ENCODE measurements at places on chromosomes 7 and 10. TPM values are rescaled to one million over a fixed set of nuclear protein-coding genes. Genes with fewer than 3 reads are reported as not detected.
A peak's percentile ranks its signal among the peaks of the same experiment; 100 is the strongest.

The DENND2A gene
- 9.2 TPM for total RNA-seq

The CALHM3 gene
- not detected for total RNA-seq

The PRKCQ gene
- total RNA-seq, result 0.94 TPM

The AGR2 gene
- total RNA-seq, result 1,572 TPM

The FAM204A gene
- 53.4 TPM for total RNA-seq

The LRRN3 gene
- 0.35 TPM for total RNA-seq

The SPDYE9 gene
- total RNA-seq, result not detected

DNA sequence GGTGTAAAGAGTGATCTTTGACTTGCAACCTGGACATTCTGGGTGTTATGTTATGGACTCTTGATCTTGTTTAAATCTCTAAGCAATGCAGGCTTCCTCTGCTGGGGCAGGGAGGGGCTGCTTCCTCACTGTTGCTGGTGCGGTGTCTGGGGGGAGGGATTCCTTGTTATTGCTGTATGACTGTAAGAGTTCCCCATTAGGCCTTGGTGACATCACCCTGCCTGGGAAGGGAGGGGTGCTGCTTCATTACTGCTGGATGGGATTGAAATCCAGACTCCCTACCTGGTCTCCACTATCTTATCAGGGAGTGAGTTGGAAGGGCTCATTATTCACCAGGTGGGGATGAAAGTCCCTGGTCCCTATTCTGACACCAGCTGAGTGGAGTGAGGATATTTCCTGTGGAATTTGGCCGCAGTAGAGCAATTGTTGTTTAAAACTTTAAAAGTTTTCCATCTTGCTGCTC is 8.8 kb downstream of the OGDH start:
- peak; percentile 55 for DNase-seq

- DNase-seq, result no peak
These were observed 24.4 kb downstream of the BAG3 start for GRCh38 chr10:119675483-119676170.

DNA sequence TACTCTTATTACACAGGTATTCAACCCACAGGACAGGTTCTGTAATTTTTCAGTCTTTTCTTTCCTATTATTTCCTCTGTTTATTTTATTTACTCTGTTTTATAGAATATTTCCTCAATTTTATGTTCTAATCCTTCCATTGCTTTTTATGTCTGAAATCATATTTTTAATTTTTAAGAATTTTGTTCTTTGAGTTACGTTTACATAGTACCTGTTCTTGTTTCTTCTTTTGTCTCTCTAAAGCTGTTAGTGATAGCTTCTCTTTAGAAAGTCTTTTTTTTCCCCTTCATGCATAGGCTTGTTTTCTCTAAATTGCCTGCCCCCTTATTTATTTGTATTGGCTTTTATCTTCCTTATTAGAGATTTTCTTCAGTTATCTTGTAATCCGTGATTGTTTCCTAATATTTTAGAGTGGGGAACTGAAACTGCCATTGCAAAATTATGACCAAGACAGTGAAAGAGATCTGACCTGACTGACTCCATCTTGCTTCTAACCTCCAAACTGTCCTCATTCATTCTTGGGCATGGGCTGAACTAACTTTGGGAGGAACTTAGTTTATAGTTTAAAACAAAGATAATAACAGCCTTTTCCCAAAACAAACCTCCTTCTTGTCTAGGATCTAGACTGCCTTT is 187.6 kb downstream of the PFKFB3 start:
- DNase-seq, result no peak

DNA sequence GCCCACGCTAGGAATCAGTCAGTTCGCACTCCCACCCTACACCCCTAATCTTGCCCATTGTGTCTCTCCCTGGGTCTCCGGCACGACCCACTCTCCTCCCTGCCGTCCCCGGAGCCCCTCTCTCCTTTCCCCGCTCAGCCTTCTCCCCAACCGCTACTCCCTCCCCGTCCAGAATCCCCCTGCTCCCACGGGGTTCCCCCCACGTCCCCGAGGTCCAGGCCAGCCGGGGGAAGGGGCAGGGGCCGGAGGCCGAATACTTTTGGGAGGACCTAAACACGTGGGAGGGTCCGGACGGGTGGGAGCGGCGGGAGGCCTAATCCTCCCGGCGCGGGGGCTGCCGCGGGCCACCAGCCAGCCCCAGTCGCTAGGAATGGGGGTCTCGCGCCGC is 560 bp downstream of the RARRES2 start:
- DNase-seq, result no peak

GRCh38 chr7:8893775-8894174 is 460.4 kb downstream of the NXPH1 start:
- no peak for DNase-seq

GRCh38 chr7:126605553-126605952 is 647.2 kb downstream of the GRM8 start:
- DNase-seq, result no peak

DNA sequence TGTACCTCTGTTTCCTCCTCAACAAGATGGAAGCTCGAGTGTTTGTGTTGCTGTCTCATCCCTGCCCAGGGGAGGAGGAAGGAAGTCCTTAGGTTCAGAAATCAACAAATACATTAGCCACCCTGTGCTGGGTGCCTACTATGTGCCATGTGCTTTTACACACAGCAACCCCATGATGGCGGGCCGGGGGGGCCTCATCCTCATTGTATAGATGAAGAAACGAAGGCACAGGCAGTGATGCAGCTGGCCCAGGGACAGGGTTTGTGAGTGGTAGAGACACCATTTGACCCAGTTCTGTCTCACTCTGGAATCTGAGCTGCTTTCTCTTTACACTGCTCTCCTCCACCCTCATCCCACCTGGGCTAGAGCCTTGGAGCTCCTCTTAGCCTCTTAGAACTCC is 1.9 kb upstream of the CALHM2 start:
- no peak for DNase-seq

DNA sequence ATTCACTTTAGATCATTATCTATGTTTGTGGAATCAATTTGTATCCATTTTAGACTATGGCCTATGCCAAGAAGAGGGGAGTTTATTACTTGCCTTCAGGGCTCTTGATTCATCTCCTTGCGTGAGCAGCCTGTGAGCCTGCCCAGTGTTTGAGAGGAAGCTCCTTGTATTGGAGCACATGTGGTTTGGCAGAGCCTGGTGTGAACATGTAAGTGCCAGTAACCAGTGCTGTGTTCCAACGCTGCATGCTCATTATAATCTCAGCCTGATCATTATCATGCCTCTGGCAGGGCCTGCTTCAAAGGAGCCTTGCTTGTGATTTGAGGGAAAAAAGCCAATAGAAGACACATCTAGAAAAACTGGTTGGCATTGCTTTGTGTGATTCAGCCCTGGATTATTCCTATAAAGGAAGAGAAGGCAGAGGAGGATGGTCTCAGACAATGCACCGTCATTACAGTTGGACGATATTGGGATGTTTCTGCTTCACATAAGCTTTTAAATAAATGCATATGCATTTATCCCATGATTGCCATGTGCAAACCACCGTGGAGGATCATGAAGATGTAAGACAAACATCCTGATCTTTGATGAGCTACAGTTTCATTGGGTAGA is 203.4 kb upstream of the AHR start:
- DNase-seq, result no peak

DNA sequence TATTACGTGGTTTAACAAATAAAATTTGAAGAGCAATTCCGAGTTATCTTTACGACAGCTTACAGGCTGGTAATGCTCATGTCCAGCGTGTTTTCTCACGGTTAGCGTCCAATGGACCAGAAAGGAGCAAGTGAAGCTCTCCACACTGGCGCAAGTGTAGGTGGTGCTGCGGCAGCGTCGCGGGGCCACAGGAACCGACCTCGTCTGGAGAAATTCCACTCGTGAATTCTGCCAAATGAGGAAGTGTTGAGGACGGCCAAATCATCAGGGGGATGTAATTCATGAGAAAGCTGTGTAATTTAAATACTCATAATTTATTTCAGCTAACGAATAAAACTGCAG is 350 bp upstream of the ZNF37A start:
- DNase-seq, result no peak

GRCh38 chr7:102190776-102191350 is 95.8 kb upstream of the SH2B2 start:
- no peak for DNase-seq

DNA sequence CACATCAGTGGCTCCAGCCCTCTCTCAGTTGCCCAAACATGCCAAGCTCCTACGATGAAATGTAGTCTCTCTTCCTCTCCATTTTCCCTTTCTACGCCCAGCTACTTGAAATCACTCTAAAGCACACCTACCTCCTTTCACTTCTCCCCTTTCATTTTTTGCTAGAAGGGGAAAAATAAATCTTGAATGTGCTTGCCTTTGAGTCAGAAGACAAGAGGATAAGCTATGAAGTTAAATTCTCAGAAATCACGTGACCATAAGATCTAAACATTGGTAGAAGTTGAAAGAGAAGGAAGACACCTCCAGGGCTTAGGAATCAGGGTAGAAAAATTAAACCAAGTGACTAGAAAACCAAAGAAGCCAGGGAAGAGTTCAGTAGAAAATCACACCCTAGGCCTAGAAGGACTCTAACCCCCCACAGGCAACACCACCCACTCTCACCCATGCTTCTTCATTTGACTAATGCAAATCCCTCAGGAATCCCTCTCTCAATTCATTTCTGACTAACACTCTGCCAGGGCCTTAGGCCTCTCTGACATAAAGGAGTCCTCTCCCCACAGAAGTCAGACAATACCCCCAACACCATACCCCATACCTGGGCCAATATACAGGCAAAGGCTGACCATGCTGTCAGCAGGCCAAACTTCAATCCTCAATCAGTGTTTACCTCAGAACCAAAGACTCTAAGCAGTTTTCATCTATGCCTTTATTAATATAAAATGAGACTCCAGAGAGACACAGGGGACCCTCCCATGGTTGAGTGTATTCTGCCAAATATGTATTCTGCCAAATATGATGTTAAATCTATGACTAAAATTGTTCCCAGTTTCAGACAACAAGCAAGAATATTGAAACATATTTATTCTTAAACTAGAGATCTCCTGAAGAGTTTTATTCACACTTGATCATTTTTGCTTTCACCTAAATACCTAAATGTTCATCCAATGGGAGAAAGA is 84.8 kb downstream of the ELMO1 start:
- no peak for DNase-seq

GRCh38 chr7:27133409-27134231 is 3.1 kb upstream of the HOXA4 start:
- peak; percentile 69 for DNase-seq

DNA sequence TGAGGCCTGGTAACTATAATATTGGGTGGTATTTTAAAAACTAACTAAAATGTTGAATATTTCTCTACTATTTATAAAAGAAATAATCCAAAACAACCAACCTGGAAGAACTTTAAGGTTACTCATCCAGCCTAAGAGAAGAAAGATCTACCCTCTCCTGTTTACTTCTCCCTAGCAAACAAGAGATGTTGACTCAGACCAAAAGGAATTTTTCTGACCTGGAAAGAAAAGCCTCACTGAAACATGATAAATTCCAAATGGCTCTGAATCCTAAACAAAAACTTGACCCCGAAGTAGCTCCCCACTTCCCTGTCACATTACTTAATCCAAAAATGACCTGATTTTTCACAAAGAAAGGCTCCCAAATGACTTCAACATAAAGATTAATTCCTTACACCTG is 101.2 kb downstream of the PARD3 start:
- DNase-seq, result no peak

- DNase-seq, result no peak
These were observed 178.8 kb downstream of the SKAP2 start for GRCh38 chr7:26685606-26686005.

DNA sequence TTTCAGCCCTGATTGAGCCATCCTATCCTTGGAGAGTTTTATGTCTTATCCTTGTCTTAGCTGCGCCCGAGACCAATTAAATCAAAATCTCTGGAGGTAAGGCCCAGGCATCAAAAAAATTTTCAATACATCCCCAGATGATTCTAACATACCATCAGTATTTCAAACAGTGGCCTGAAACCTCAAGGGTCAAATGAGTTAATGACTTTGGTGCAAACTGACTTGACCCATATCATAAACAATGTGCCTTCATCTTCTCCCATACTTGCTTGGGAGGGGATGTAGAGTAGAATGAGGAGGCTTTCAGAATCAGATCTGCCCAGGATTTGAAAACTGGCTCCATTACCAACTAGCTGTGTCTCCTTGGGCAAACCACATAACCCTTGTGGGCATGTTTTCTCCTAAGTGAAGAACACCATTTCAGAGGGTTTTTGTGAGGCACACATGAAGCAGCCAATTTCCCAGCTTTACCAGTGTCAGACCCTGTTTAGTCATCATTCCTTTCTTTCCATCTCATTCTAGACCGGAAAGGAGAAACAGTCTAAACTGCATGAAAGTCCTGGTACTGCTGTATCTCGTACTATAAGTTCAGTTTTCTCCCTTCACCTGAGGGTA is 35.7 kb upstream of the ATXN7L1 start:
- DNase-seq, result no peak

DNA sequence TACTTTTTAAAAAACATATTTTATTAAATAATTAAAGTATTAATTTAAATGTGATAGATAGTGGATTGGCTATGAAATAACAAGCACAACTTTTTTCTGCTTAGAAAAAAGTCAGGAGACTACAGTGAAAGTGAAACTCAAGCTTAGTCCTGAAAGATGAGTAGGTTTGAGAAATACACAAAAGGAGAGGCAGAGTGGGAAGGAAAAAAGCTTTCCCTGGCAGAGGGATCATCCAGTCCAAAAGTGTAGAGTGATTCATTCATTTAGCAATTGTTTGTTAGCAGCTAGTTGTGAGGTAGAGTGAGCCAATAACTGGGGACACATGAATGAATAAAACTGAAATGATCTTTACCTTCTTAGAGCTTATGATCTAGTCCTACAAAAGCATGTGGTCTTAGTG is 93.5 kb downstream of the FOXP2 start:
- no peak for DNase-seq

DNA sequence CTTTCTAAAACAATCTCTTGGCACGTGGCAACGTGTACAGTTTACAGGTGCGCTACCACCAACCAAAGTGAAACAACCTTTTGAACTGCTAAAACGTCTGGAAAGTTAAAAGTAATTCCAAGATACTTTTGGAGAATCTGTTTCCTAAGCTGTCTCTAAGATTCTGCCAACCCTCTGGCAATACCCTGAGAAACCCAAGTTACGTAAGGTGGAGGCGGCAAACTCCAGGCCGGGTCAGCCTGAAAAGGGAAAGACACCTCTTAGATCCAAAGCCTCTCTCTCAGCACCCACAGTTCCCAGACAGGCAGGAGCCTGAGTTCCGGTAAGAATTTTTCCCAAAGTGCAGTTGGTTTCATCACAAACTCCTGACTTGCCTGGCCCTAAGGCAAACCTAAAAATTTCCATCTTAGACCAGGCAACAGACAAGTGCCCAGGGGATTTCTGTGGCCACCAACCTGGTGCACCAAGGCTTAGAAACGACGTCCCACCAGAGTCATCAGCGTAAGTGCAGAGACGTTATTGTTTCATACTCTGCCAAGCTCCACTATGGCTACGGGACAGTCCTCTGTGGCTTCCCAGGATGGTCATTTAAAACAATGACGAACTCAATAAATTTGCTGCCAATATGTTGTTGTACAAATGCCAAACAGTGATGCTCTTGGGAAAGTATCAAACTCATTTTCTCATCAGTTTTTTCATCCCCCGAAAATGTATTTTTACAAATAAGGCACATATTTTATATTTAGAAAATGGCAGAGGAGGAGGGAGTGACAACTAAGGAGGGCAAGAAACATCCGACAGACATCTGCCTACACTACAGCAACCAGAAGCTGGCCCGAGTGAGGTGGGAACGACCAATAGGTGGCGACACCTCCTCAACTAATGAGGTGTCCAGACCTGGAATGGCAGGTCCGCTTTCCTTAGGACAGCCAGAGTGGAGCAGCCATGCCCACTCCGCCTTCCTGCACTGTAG is 205.8 kb upstream of the FRMD4A start:
- DNase-seq, result peak; percentile 86

- DNase-seq, result peak; percentile 64
These were observed 52.7 kb downstream of the EEPD1 start for GRCh38 chr7:36205803-36206202.

- DNase-seq, result no peak
These were observed 232.3 kb downstream of the ELFN1 start for GRCh38 chr7:1902231-1902855.

Measured in colonic mucosa (tissue), 4 donors.